Right lobe of liver (tissue), 6 donors: ENCODE measurements at places on chromosomes 7 and 10.
A peak's percentile ranks its signal among the peaks of the same experiment; 100 is the strongest.

DNA sequence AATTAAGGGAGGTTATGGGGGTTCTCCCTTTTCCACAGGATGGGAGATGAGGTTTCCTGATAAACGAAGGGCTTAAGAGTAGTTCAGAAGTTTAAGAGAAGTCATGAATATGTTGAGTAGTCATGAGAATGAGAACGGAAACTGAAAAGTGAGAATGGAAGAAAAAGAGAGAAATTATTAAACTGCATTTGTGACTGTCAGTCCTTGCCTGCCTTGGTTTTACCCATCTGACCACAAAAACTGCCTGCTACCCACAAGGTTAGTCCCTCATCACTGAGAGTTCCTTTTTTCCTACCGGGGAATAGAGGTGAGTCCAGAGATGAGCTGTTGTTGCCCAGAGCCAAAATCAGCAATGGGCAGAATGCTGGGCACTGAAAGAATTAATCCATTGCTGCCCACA, 174.1 kb upstream of the BET1 start:
- DNase-seq, result no peak
- no peak overlapping the region for H3K4me3 ChIP-seq
- H3K36me3 ChIP-seq, result no peaks in the 10 kb centered on the region
- no peak overlapping the region for H3K27ac ChIP-seq
- no peaks in the 10 kb centered on the region for H3K27me3 ChIP-seq

DNA sequence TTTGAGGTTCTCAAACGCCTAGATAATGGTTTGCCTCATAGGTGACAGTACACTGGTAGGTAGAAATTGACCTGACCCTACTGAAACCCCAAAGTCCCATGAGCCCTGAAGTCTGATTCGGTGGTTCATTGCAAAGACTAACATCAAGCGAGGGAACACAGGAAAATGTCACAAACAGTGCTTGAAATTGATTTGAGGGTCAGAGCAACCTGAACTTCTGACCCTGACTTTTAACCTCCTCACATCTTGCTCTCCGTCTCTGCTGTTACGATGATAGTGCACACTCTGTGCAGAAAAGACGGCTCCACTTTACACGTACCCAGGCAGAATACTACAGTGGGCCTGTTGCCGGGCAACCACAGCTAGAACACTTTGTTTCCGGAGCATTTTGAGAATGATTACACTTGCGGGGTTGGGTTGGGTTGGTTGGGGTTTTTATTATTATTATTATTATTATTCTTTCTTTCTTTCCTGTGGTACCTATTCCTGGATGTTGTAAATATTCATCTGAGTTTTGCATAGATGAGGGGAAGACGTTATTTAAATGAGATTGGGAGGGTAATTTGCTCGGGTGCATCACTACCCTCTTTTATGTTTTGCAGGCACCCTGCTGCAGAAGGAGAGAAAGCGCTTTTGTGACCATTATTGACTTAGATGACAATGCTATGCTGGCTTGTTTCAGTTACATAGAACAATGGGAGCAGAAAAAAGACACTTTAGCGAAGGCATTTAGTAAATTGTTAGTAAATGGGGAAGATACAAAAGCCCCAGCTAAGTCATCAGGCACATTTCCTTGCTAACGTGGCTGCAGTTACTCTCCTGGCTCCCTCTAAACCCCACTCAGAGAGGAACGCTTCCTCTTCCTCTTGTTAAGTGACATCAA, 438.1 kb upstream of the NRP1 start:
- H3K27me3 ChIP-seq, result no peaks in the 10 kb centered on the region
- no peaks in the 10 kb centered on the region for H3K4me1 ChIP-seq
- H3K36me3 ChIP-seq, result no peaks in the 10 kb centered on the region
- no peak overlapping the region for H3K27ac ChIP-seq

GRCh38 chr10:35545878-35546590, 59.1 kb upstream of the GJD4 start:
- H3K27me3 ChIP-seq, result no peaks in the 10 kb centered on the region
- H3K4me1 ChIP-seq, result no peaks in the 10 kb centered on the region
- H3K36me3 ChIP-seq, result no peaks in the 10 kb centered on the region
- DNase-seq, result no peak
- no peak overlapping the region for H3K4me3 ChIP-seq
- H3K27ac ChIP-seq, result no peak overlapping the region

DNA sequence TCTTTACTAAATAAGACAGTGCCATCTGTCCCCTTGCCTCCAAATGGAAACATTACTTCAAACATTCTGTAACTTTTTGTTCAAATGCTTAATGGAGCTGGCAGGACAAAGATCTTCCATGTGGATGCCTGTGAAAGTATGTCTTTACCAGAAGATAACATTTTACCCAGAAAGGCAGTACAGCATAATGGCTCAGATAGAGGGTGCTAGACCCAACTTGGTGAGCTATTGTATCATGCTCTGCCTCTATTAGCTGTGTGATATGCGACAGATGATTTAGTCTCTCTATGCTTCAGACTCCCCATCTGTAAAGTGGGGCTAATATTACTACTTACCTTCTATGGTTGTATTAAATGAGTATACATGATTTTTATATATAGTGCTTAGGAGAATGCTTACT, 8.8 kb upstream of the SMKR1 start:
- H3K4me1 ChIP-seq, result no peaks in the 10 kb centered on the region
- H3K27me3 ChIP-seq, result no peaks in the 10 kb centered on the region
- H3K4me3 ChIP-seq, result no peak overlapping the region
- H3K27ac ChIP-seq, result no peak overlapping the region
- DNase-seq, result no peak

- no peak overlapping the region for H3K27ac ChIP-seq
- no peaks in the 10 kb centered on the region for H3K27me3 ChIP-seq
- no peaks in the 10 kb centered on the region for H3K36me3 ChIP-seq
- no peaks in the 10 kb centered on the region for H3K4me1 ChIP-seq
- no peak for DNase-seq
These were observed 593.6 kb downstream of the GRM8 start for GRCh38 chr7:126659124-126659523.

- H3K4me1 ChIP-seq, result no peaks in the 10 kb centered on the region
- no peaks in the 10 kb centered on the region for H3K27me3 ChIP-seq
- H3K4me3 ChIP-seq, result no peak overlapping the region
- no peak overlapping the region for H3K27ac ChIP-seq
- DNase-seq, result peak; percentile 58
These were observed 99.4 kb downstream of the CCDC3 start for GRCh38 chr10:12902135-12902572.

DNA sequence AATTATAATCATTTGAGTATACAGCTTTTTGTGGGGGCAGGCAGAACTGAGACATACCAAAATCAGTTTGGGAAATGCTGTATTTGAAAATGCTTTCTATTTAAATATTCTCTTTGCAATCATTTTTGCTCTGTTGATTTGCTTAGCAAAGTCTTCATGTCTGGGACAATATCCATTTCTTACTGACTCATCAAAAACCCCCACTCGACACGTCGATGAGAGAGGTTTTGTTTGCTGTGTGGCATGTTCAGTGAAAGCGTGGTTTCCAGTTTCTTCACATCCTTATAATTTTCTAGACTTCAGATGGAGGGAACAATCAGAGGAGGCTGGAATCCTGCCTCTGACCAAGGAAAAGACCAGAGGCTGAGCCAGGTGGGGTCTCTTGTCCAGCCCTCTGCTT, 28.9 kb downstream of the HTRA1 start:
- H3K4me1 ChIP-seq, result no peaks in the 10 kb centered on the region
- no peaks in the 10 kb centered on the region for H3K36me3 ChIP-seq
- no peaks in the 10 kb centered on the region for H3K27me3 ChIP-seq
- no peak overlapping the region for H3K4me3 ChIP-seq
- H3K27ac ChIP-seq, result no peak overlapping the region
